ENCODE measurements at places on chromosomes 5 and 9. TPM values are rescaled to one million over a fixed set of nuclear protein-coding genes. Genes with fewer than 3 reads are reported as not detected.

GRCh38 chr5:131482617-131483016 is 152.4 kb downstream of the RAPGEF6 start:
- DNase-seq: no peak

DNA sequence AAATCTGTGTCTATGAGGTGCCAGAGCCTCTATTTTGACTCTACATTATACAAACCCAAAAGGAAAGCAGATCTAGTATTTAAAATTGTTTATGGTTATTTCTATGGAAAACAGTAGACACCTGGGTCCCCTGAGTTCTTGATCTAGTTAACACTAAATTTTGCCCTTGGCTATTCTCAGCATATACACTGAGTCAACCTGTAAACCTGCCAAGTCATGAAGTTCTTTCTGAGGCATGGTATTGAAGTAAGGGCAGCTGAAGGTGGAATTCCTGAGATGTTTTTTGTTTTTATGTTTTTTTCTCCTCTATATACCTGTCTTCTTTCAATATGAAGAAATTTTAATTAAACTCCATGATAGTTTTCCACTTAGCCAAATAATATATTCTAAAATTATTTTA is 120.2 kb downstream of the PDE4D start:
- DNase-seq: no peak

The CYLC2 gene
- total RNA-seq: not detected

GRCh38 chr9:133515615-133516255 is 9.0 kb downstream of the MYMK start:
- DNase-seq: peak; percentile 37

GRCh38 chr5:122462486-122462885 is 150.4 kb downstream of the SNCAIP start:
- DNase-seq: no peak

GRCh38 chr9:135890190-135891026 is 16.9 kb downstream of the CAMSAP1 start:
- DNase-seq: no peak

DNA sequence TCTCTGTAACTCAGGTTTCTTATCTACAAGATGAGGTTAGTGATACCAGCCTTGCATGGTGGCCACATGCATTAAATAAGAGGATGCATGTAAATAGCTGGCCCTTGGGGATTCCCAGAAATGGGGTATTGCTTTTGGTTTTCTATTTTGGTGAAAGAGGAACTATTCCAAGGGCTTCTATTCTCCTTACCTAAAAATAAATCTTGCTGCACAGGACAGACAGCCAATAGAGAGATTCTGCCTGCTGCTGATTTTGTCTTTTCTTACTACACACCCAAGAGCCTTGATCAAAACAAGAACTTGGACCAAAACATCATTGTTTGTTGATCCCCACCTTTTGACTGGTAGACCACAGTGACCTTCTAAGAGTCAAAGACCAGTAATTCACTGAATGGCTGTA is 161.8 kb downstream of the PJA2 start:
- DNase-seq: no peak

DNA sequence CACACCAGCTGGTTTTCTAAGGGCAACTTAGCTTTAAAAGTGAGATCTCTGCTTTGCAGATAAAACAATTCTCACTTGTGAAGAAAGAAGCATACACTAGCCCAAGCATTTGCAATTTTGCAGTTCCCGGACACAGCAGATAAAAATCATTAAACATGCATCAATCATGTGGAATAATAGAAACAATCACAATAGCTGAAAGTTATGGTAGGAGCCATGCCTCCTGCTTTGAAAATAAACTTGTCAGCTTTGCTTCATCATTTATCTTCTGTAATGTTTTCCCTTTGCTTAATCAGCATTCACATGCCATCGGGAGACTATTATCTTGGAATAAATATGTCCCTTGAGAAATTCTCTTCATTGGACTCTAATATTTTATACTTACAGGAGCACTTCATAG is 60.3 kb upstream of the DAB2 start:
- no peak for DNase-seq
